ENCODE measurements at places on chromosomes 6 and 20.

- no peak for DNase-seq
Measured at GRCh38 chr6:32391505-32391904, 15.5 kb downstream of the BTNL2 start.

GRCh38 chr6:147040121-147040910, 163.9 kb upstream of the STXBP5 start:
- peak; percentile 74 for DNase-seq

- peak; percentile 36 for DNase-seq
Measured at GRCh38 chr6:25295651-25296050, 16.5 kb downstream of the CARMIL1 start.

GRCh38 chr20:35776513-35777101, 4.8 kb downstream of the PHF20 start:
- peak; percentile 54 for DNase-seq

DNA sequence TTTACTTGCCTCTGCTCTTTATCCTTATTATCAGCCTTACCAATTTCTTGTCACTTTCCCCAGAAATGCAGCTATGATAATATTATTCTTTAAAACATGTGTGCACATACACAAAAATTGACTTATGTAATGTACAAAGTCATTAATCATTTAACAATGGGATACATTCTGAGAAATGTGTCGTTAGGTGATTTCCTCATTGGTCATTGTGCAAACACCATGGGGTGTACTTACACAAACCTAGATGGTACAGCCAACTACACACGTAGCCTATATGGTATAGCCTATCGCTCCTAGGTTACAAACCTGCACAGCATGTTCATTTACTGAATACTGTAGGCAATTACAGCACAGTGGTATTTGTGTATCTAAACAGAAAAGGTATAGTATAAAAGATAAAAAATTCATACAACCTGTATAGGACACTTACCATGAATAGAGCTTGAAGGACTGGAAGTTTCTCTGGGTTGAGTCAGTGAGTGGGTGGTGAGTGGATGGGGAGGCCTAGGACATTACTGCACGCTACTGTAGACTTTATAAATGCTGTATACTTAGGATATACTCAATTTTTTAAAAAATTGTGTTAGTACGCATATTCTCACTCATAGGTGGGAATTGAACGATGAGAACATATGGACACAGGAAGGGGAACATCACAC, 56.9 kb downstream of the HIVEP1 start:
- no peak for DNase-seq

- peak; percentile 54 for DNase-seq
Measured at GRCh38 chr6:166112580-166112979, 55.1 kb downstream of the TBXT start.

GRCh38 chr6:39313526-39314272, 520 bp downstream of the KCNK17 start:
- no peak for DNase-seq

GRCh38 chr20:51104960-51105920, 82.3 kb upstream of the KCNG1 start:
- DNase-seq: no peak

DNA sequence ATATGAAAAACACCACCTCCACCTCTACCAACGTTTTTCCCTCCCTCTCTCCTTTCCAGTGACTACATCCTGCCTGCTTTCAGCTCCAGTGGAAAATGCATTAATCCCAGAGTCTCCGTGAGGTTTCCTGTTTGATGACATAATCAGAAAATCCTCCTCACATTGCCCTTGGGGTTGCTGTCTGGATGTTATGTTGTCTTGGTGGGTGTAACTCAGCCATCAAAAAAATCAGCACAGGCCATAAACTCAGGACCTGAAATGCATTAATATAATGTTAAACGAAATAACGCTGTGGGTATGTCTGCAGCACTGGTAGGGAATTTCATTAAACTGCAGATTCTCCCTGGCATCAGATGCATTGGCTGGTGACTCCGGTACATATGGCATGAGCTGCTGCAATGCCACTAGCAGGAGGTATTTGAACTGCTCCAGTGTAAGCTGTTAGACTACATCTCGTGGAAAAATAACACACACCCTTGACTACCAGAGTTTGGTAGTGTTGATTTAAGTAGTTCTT, 297.8 kb downstream of the PRL start:
- DNase-seq: peak; percentile 88

DNA sequence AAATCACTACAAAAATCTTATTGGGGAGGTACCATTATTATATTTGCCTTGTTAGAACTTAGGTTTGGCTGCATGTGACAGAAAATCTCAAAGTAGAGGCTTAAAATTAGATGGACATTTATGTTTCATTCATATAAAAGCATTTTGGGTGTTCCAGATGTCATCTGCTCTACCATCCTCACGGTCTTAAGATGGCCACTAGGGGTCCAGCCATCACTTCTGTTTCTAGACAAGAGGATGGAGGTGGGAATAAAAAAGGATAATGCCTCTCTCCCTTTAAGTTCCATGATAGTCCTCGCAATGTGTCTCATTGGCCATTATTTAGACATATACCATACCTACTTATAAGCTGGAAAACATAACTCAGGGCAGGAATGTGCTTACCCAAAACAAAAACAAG, 929.5 kb downstream of the KIF16B start:
- peak; percentile 26 for DNase-seq

DNA sequence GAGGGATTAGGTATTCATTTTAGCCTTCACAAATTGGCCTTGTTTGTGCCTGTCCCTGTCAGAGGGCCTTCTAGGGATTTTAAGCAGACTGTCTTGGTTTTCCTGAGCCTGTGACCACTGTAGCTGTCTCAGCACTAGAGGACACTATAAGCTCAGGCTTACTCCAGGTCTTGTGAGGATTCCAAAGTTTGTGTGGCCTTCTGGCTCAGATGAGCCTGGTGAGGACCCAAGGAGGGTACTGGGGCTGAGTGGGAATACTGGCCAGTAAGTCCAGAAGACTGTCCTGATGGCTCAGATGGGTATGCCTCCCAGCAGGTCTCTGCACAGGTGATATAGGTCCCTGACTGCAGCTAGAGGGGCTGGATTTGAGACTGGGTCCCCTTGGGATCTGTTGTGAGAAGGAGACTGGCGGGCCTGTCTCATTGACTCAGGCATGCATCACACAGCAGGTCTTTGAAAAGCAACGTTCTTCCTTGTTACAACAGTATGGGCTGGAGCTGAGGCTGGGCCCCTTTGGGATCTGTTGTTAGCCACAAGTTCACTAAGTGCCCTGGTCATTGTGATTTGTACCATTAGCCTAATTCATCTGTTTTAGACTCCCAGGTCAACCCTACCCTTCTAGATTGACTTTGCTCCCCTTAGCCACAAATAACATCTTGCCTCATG, 26.3 kb upstream of the TFB1M start:
- peak; percentile 73 for DNase-seq

DNA sequence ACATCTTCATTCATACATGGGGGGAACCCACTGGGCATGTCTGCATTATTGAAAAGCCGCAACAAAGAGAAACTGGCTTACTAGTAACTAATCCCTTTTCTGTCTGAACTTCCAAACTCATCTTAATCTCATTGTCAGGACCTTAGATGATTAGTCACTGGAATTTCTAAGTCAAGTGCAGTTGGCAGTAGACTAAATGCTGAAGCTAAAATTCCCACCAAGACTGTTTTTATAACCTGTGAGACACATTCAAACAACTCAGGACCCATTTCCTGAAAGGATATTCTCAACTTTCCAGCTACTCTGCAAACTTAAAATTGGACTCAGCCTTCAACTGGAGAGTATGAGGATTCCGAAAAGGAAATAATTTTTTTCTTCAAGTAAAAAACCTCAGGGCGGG, 94.8 kb upstream of the SCAF8 start:
- peak; percentile 22 for DNase-seq

- DNase-seq: no peak
Measured at GRCh38 chr20:32183947-32184635, 23.5 kb downstream of the PLAGL2 start.

GRCh38 chr20:37649676-37650370, 44.0 kb upstream of the CTNNBL1 start:
- DNase-seq: no peak

DNA sequence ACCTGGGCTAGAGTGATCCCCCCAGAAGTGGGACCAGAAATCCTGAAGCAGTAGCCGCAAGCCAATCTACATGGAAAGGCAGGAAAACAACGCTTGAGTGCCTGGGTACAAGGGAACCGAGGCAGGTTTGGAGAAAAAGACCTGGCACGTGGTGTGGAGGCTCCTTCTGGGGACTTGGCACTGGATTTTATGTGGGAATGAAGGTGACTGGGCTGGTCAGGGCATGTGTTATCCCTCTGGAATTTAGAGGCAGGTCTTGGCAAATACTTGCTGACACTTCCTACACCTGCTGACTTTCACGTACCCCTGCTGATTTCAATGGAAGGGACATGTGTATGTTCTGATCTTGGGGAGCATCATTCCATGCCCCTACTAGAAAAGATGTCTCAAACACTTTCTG, 25.0 kb upstream of the FAM217A start:
- DNase-seq: no peak

DNA sequence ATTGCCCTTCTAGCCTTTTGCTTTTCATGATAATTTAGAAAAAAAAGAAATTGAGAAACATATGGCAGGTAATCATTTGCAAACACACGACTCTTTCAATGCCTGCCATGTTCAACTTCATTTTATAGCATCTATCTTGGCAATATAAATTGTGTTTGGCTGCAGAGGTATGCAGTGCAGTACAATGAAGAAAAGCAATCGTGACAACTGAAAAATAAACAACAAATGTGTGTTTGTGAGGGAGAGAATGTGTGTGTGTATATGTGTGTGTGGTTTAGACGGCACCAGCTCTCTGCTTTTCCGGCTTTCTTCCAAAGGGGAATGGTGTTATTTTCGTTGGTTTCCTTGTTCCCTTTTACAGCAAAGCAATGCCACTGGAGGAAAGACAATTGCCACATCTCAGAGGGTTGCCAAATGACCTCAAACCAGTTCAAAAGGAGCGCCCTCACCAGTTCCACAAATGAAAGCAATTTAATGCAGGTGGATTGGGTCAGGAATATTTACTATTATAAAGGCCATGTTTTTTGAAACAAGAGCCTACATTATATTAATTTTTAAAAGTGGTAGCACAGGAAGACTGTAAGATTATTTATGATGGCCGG, 587.2 kb downstream of the PRKN start:
- DNase-seq: no peak

GRCh38 chr6:151675746-151676459, 131.6 kb upstream of the ESR1 start:
- peak; percentile 35 for DNase-seq

DNA sequence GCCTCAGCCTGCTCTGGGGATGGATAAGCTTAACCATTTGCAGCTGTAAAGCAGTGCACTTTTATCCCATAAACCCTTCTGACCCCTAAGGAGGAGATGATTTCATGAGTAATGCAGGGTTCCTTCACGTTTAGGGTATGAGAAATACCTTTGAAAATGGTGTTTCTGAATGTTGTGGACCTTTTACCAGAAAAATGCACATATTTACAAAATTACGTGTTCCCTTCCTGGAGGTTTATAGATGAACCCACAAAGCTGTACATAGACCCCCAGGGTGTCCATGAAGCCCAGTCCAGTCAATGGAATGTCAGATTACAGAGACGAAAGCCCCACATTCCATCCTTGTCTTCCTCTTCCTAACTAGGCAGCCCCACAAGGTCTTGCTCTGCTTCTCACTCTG, 78.6 kb upstream of the INSM1 start:
- DNase-seq: peak; percentile 14

- no peak for DNase-seq
Measured at GRCh38 chr6:55490871-55491270, 88.1 kb downstream of the HMGCLL1 start.

DNA sequence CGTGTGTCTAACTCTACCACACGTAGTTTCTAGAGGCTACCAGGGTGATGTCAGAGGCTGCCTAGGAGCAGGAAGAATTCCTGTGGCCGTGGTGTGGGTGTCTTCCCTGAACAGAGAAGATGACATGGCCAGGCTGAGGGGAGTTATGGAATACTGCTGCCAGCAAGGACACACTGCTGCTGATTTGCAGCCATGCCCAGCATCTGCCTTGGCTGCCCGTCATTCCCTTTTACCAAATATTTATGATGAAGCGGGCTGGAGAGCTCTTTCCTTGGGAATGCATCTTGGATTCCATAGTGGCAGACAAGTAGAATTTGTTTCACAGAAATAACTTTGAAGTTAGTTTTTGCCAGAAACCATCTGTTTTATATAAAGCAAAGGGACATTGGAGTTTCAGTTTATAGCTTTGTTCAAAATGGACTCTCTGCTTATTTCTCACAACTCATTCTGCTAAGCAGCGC, 80.8 kb upstream of the VSTM2L start:
- peak; percentile 98 for DNase-seq

DNA sequence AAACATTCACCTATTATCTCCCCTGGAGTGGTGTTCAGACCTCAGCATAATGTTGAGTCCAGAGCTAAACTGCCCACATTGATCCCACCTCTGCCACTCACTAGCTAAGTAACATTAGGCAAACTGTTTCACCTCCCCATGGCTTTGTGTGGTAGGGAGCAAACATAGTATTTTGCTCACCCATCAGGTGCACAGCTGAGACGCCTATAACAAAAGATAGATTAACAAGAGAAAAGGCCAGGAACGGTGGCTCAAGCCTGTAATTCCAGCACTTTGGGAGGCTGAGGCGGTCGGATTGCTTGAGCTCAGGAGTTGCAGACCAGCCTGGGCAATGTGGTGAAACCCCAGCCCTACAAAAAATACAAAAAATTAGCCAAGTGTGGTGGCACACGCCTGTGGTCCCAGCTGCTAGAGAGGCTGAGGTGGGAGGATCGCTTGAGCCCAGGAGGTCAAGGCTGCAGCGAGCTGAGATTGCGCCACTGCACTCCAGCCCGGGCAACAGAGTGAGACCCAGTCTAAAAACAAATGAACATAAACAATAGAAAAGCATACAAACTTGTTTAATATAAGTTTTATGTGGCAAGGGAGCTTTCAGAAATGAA, 91.6 kb downstream of the MAP3K7 start:
- DNase-seq: no peak

All from EH (cell line).